ENCODE measurements at places on chromosomes 2 and 18.

DNA sequence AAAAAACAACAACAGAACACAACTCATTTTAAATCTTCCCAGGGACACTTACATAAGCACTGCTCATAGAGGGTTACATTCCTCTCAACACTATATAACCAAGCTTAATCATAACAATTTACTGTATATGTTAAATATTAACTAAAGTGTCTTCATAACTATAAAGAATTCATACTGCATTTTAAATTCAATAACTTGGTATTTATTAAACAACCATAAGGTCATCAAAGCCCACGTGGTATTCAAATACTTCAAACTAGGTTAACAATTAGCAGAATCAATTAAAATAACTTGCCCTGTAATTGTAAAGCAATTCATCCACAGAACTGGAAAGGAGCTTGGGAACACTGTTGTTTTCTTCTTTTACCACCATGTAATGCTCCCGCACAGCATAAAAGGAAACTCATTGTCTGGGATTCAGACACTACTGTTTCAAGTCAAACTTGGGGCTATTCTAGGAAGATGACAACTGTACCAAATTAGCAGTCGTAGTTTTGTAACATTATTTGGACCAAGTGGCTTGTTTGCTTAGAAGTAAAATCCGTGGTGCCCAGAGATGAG lies 10.4 kb downstream of the GAREM1 start:
- DNase-seq: no peak

- no peak for DNase-seq
Observed at GRCh38 chr2:205148755-205149154, 533.5 kb upstream of the NRP2 start.

DNA sequence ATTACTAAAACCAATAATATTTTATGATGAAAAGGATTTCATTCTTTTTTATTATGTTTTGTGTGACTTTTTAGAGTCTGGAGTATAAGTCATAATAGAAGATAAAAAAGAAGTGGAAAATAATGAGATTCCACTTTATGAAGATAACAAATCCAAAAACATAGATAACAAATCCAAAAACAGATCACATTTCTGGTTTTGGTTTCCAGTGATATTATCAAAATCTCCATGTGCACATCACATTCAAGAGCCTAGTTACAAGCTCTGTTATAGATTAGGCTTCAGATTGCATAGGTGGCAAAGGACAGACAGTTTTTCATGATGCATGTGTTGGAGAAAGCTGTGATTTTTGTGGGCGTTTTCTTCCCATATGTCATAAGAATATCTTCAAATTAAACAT lies 648.2 kb downstream of the STK39 start:
- DNase-seq: no peak

DNA sequence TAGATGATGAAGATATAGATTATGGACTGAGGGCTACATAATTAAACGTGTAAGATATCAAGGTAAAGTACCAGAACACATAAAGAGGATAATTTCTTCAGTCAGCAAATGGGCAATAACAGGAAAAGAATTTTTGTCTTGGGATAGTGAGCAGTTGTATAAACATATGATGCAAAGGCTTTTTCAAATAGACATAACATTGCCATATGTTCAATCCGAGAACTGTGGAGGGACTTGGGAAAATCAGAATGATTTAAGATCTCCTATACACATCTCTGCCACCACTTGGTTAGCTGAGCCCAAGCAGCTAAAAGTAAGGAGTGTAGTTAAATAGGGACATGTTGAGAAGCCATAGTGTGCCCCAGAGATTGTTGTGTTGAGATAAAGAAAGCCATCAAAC lies 287.6 kb upstream of the ZNF521 start:
- no peak for DNase-seq

- no peak for DNase-seq
Observed at GRCh38 chr18:79625195-79625923, 54.2 kb upstream of the CTDP1 start.

DNA sequence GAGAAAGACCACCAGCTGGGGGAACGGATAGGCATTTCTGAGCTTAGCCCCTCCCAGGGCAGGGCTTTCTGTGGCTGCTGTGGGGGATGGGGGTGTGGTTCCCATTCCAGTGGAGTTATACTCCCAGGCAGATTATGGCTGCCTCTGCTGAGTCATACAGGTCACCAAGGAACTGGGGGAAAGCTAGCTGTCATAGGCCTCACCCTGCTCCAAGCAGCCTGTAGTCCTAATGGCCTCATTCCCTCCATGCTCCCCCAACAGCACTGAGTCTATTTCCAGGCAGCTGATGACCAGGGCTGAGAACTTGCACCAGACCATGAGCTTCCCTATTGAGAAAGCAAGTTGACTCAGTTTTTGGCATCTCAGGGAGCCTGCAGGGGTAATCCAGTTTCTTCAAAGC lies 87.1 kb downstream of the GPR39 start:
- no peak for DNase-seq

- DNase-seq: no peak
Observed at GRCh38 chr2:198749364-198749763, 708.4 kb downstream of the SATB2 start.

GRCh38 chr18:61597316-61597715 lies 264.1 kb downstream of the CDH20 start:
- no peak for DNase-seq

DNA sequence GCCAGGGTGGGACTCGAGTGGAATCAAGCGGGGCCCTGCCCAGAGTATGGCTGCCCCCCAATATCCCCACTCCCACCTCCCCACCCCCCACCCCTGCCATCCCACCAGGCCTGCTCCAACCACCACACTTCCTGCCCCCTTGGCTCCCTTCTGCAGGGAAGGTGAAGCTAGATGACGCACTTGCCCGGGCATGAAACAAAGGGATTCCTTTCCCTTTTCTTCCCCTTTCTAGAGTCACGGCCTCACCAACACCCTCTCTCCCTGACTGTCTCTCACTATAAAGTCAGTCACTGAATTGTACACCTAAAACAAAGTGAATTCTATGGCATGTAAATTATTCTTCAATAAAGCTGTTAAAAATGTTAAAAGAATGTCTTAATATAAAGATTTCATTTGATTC lies 16.0 kb downstream of the ZBTB7C start:
- no peak for DNase-seq

DNA sequence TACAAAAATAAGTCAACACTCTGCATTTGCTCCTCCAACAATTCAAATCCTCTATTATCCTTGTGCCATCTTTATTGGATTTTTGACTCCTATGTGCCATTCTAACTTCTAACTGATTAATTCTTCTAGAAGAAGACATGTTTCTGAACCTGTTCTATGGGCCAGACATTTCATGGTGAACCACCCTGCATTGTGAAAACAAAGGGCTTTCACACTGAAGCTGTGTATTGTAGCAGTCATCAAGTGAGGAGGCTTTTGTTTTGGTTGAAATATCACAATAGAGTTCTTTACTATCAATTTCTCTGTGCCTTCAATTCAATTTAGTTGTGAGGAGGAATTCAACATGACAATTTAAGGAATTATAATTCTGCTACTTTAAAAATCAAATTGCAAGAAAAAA lies 357.9 kb downstream of the PLCL1 start:
- DNase-seq: no peak

GRCh38 chr2:45892425-45892745 lies 240.9 kb downstream of the PRKCE start:
- DNase-seq: no peak

- no peak for DNase-seq
Observed at GRCh38 chr2:54666634-54667265, 56.7 kb upstream of the EML6 start.

DNA sequence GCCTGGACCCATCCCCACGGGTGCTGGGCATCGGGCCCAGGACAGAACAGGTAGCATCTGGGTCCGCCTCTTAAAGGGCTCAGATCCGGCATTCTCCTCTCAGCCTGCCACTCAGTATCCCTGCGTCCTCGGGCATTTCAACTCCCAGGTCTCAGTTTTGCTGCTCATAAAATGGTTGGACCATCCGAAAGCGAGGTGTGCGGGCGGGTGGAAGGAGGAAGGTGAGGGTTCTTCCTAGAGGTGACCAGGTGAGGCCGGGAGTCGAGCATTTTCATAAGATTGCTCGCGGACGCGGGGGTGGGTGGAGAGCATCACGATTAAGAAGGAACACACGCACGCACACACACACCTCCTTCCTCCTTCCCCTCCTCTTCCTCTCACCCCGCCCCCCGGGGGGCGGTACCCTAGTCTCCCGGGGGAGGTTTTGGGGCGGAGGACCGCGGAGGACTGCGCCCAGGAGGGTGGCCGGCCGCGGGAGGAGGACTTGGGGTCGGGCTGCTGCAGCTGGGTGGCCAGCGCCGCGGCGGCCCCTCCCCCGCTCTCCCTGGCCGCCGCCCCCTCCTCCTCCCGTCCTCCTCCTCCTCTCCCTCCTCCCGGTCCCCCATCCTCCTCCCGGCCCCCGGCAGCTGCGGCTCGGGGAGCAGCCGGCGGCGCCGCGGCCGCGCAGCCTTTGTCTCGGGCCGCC lies 97.9 kb upstream of the GPR45 start:
- peak; percentile 49 for DNase-seq

DNA sequence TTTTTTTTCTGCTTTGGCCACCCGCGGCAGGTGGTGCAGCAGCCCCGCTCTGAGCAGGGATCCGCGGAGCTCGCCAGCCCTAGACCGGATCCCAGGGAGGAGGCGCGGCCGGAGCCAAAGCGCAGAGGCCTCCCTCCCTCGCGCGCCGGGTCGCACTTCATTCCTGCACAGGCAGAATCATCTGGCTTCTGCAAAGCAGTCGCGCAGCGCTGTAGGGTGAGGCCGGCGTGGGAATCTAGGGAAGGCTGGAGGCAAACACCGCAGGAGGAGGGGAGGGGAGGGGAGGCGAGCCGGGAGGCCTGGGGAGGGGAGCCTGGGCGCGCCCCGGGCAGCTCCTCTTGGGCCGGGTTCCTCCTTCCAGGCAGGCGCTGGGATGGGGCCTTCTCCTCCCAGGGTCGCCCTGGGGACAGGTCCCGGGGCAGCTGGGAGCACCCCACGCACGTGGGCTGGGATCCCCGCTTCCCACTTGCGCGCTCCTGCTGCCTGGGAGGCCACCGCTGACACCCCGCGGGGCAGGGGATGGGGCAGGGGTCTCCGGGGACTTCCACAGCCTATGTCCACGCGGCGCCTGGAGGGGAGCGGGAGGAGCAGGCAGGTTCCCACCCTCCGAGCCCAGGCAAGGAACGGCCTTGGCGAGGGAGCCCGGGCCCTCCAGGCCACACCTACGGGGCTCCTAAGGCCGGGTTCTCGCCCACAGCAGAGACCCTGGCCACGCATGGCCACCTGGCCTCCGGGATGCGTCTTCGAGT lies 45.0 kb downstream of the MBP start:
- no peak for DNase-seq
